ENCODE measurements at places on chromosomes 16 and 17.

- DNase-seq, result no peak
Measured at GRCh38 chr17:18160128-18160856, 23.3 kb upstream of the ALKBH5 start.

DNA sequence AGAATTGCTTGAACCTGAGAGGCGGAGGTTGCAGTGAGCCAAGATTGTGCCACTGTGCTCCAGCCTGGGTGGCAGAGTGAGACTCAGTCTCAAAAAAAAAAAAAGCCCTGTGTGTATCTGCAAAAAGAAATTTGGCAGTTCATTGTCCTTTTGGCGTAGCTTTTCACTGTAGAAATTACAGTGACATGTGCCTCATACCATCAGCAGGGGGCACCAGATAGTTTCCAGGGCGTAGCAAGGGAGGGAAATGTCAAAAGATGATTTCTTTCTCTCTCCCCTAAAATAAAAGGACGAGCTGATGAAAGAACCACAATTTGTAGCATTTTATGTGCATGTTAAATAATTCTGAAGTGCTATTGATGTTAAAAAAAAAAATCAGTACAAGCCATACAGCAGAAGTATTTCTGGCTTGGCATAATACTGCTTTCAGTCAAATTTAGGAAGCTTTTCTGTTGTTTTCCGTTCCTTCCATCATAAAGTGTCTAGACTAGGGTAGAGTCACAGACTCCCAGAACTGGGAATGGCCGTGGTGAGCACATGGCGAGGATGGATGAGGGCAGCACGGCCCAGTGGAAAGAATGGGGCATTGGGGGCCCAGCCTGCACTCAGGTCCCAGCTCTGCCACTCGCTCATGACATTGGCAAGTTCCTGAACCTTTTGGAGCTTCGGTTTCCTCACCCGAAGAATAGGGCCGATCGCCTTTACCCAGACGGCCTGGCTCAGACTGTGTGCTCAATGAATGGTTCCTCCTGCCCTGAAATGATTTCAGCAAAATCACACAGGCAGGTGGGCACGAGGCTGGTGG lies 59.8 kb upstream of the RPH3AL start:
- DNase-seq, result peak; percentile 36

DNA sequence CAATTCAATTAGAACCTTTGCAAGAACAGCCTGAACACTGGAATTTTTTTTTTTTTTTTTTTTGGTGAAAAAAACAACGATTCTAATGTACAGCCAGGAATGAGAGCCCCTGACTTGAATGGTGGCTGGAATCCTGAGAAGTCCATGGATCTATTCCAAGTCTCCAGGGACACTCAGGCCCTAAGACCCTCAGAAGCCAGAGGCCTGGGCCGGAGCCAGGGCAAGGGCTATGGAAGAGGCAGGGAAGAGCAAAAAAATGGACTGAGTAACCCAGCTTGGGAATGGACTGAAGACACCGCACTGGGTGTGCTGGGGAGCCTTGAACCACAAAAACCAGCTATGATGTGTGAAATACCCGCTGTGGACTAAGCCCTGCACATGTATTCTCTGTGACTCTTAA lies 60.3 kb upstream of the LHX1 start:
- no peak for DNase-seq

DNA sequence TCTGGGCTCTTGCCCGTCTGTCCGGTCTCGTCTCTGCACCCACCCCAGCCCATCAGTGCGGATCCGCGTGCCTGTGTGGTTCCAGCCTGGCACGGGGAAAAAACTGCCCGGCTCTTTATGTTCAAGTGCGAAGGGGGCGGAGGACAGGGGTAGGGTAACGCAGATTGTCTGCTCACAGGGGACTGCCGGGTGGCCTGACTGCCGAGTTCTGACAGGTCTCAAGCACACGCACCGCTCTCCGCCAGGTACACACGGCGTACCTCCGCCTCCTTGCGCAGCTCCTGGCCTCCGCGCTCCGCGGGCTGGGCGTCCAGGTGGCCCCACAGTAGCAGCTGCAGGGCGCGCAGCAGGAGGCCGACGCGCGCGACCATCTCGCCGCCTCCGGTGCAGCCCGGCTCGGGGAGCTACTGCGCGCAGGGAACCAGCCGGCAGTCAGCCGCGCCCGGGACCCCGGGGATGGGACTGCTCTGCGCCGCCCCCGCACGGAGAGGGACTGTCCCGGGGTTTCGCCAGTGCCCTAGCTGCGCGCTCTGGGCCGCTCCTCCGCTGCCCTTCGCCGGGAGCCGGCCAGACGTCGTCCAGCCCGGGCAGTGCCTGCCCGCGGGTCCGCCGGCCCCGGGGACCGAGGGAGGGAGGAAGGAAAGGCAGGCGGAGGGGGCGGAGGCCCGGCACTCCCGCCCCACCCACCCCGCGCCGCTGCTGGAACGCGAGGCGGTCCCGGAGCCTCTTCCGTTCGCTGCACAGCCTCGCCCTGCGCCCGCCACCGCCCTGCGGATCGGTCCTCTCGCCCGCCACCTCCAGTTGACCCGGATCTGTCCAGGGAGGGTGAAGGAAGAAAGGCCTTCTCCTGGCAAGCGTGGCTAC lies at the start of gene MMP28:
Gene MMP28, minus strand, starts transcription at position 635 of the 864 bp plus-strand sequence. Its CDS starts 264 bp downstream, at position 371.
- DNase-seq, result no peak

GRCh38 chr16:77211880-77212740 lies 12.9 kb downstream of the SYCE1L start:
- peak; percentile 34 for DNase-seq

DNA sequence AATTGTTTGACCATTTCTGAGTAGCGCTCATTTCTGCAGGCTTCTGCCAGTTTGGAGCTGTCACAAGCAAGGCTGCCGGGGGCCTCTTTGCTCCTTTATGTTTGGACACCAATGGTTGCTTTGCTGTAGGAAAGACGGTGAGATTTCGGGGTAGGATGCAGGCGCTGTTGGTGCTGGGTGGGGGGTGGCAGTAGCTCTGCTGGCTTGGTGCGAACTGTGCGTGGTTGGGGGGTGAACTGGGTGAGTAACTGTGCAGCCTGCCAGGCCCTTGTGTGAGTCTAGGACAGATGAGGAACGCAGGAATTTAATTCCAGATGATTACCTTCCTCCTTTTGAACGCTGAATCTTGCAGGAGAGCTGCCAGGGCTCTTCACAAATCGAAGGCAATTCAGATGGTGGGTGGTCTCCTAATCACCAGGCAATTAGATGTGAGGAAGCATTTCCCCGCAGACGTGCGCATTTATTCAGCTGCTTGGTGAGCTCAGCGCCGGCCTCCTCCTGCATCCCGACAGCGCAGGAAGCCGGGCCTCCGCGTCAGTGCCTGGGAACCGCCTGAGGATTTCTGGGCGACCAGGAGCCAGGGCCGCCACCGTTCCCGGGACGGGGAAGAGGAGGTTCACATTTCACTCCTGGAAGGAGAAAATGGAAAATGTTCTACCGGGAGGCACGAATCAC lies 154.4 kb downstream of the FOXL1 start:
- no peak for DNase-seq

GRCh38 chr17:64126918-64127317 lies 3.0 kb downstream of the ERN1 start:
- no peak for DNase-seq

DNA sequence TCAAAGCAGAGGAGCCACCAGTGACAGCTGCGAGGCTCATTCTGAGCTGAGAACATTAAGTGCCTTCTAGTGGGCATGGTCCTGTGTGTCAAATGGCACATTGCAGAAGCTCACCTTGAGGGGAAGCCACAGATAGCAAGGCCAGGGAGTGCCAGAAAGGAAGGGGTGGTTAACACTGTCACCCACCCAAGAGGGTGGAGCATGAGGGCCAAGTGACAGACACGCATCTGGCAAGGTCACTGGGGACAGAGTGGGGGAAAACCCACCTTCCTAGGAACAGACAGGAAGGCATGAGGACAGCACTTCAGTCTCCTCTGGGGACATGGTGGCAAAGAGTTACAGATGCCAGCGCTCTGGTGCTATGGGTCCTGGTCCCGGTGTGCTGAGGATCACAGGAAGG lies 22.1 kb downstream of the NUBP1 start:
- DNase-seq, result no peak

GRCh38 chr17:34671191-34671590 lies 91.8 kb downstream of the TMEM132E start:
- no peak for DNase-seq

DNA sequence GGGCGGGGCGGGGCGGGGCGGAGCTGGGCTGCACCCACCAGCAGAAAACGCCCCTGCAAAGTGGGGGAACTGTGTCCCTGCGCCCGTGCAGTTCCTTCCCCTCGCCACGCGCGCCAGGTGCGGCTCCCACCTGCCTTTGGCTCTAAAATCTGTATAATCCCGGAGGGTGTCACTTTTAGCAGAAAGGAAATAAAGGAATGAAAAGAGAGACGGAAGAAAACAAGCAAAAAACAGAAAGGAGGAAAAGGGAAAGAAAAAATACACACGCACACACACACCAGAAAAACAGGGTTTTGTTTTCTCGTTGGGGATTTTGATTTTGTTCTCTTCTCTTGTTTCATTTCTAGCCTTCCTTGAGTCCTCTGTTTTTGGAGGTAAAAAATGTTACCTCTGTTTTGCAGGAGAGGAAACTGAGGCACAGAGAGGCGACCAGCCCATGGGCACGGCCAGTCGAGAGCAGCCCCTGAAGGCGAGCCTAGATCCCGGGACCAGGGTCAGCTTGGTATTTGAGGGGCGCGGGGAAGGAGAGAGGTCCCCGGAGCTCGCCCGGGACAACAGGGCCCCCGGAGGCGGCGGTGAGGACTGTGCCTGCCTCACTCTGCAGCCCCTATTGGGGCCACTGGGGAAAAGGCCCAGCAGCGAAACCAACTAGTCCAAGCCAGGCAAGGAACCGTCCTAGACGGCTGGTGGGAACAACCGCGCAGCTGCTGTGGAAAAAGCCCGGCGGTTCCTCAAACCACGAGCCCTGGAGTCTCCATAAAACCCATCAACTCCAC lies 594 bp upstream of the CARHSP1 start:
- no peak for DNase-seq

DNA sequence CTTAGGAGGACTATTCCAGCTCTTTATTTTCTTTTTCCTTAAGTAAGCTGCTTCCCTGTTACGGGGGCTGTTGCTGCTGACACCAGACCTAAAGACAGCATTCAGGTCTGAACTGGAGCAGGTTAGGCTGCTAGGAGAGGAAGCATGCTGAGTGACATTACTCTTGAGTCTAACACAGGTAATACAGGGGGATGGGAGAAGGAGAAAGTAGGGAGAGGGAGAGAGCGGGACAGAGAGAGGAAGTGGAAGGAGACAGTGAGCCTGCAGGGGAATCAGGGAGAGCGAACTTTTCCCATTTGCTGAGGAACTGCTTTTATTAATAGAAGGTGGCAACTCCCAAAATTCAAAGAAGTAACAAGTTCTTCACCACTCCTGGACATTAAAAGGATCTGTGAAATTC lies 130.9 kb downstream of the PARN start:
- DNase-seq, result no peak

GRCh38 chr16:87303431-87303930 lies 13.7 kb downstream of the C16orf95 start:
- no peak for DNase-seq

- DNase-seq, result no peak
Measured at GRCh38 chr17:27848931-27849330, 44.2 kb downstream of the LYRM9 start.
